Lower lobe of right lung (tissue), 2 donors: ENCODE measurements at places on chromosomes 6 and 20. TPM values are rescaled to one million over a fixed set of nuclear protein-coding genes. Genes with fewer than 3 reads are reported as not detected.
A peak's percentile ranks its signal among the peaks of the same experiment; 100 is the strongest.

DNA sequence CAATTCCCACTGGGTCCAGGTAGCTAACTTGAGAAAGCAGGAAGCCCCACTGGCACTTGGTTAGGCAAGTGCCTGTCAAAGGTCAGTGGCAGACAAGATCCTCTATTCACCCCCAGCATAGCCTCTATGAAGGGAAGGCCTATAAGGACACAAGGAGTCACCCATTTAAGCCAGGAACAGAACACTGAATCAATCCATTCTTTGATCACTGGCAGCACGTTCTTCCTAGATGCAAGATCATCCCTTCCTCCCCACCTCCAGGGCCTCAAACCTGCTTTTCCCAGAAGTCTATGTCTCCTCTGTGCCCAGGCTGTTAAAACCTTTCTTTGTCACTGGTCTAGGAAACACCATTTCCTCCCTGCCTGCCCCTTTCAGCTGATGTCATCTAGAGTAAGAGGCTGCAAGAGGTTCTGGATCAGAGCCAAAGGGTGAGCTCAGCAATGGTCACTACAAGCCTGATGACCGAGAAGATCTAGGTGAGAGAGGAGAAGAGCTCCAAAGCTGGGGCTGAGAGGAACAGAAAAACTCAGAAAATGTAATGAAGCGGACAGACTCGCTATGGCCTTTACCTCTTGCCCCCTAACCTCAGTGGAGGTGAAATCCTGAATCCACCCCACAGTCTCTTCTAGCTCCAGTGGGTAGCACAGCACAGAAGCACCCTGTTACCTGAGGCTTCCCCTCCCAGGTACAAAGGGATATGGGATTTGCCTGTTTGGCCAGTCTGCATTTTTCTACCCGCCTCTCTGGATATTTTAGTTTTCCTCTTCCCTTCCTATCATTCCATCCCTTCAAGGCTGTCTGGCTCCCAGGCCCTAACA lies 1.8 kb downstream of the GTPBP2 start:
- peaks cover 41% of the 10 kb centered on the region for H3K36me3 ChIP-seq
- peak overlapping the region; percentile 89 for H3K27ac ChIP-seq
- no peaks in the 10 kb centered on the region for H3K27me3 ChIP-seq

Gene ADGRG6
- total RNA-seq = 35.7 TPM

DNA sequence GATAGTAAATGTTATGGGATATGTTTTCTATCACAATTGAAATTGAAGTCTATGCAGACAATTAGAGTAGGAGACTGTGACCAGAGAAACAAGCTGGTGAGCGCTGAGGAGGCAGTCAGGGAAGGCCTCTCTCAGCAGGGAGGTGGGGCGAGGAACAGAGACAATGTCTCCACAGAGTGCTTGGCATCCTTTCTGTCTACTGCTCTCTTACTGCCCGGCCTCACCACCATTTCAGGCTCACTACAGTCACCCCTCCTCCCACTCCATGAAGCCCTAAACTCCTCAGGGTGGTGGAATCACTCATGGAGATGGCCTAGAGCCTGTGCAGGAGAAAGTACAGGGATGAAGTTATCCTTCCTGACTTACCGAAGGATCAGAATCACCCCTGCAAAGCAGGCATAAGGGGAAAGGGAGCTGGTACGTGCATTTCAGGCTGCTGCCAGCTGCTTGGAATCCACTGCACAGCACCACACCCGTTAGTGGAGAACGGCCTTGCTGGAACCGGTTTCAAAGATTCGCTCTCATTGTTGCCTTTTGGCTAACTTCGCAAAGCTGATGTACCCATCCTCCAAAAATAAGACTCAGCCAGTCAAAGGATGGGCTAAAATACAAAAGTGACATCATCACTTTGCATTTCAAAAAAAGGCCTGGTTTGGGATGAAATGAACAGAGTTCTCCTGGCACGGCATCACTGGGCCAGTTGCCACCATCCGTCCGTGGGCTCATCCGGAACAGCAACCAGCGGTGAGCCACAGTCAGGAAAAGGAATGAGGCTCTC lies 67.3 kb downstream of the SLC22A23 start:
- no peaks in the 10 kb centered on the region for H3K36me3 ChIP-seq
- DNase-seq = no peak
- H3K27ac ChIP-seq = peak overlapping the region; percentile 39
- H3K4me3 ChIP-seq = no peak overlapping the region
- H3K4me1 ChIP-seq = peaks cover 27% of the 10 kb centered on the region

DNA sequence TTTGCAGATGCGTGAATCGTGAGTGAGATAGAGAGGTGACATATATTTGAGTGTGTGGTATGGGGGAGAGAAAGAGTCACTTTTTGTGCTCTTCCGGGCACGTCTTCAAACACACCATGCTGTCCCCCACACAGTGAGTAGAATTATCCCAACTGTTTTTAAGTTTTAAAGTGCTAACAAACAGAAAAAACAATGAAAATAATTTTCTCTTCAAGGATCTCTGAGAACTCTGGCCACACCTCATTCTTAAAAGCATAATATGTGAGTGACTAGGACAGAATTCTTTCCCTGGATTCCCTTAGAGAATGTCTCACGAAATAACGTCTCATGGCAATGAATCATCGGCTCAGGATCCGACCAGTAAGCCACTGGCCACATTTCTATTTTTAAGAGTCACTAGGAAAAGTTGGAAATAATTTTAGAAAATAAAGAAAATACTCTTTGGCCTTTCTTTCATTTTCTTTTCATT lies 235.7 kb upstream of the ZNF217 start:
- no peaks in the 10 kb centered on the region for H3K36me3 ChIP-seq
- H3K27ac ChIP-seq = peak overlapping the region; percentile 84
- H3K27me3 ChIP-seq = no peaks in the 10 kb centered on the region
- DNase-seq = no peak

GRCh38 chr20:873875-874607 lies 40.5 kb downstream of the FAM110A start:
- no peaks in the 10 kb centered on the region for H3K4me1 ChIP-seq
- no peak overlapping the region for H3K4me3 ChIP-seq
- no peak overlapping the region for H3K27ac ChIP-seq
- H3K36me3 ChIP-seq = no peaks in the 10 kb centered on the region
- DNase-seq = no peak
- no peaks in the 10 kb centered on the region for H3K27me3 ChIP-seq

- H3K27ac ChIP-seq = no peak overlapping the region
- H3K36me3 ChIP-seq = no peaks in the 10 kb centered on the region
- H3K27me3 ChIP-seq = no peaks in the 10 kb centered on the region
- no peak for DNase-seq
- peaks cover 7% of the 10 kb centered on the region for H3K4me1 ChIP-seq
These were observed 277.9 kb upstream of the BMP2 start for GRCh38 chr20:6489361-6490171.

DNA sequence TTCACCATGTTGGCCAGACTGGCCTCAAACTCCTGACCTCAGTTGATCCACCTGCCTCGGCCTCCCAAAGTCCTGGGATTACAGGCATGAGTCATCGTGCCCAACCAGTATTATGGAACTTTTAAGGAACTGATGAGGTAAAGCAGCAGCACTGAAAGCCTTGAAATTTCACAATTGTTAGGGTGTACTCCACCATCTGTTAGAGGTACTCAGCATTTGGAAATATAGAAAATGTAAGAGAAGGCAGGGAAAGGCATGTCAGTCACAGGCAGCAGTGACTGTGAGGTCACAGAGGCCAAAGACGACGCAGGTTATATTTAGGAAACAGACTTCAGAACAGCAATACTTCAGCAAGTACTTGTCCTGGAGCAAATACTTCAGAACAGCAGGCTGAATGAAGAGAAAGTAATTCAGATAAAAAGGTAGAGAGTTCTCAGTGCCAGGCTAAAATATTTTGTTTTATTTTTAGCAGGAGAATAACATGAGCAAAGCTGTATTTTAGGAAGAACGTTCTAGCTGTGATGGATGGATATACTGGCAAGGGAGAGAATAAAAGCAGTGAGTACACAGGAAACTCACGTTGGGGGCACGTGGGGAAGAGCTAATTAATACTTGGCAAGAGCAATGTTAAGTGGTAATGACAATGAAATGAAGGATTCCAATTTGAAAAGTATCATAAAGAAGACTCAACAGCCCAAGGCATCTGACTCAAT lies 67.2 kb downstream of the DTNBP1 start:
- DNase-seq = peak; percentile 52
- peaks cover 35% of the 10 kb centered on the region for H3K4me1 ChIP-seq
- peak overlapping the region; percentile 2 for H3K27ac ChIP-seq
- no peaks in the 10 kb centered on the region for H3K36me3 ChIP-seq
- H3K27me3 ChIP-seq = no peaks in the 10 kb centered on the region

Gene SMLR1
- not detected for total RNA-seq

DNA sequence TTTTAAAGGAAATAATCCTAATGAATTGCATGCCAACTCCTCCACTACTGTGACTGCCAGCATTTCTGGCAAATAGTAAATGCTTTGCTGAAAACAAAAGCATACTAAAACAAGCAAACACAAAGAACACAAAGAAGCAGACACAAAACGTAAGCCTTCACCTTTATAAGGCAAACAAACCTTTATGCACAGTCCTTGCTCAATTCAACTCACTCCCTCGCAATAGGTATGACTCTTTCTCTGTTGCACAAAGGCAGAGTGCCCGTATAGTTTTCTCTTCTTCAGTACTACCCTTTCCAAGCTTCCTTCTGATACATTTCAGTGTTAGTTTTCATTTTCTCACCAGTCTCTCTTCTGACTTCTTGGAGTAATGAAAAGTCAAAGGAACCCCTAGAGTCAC lies 63.9 kb downstream of the PDE10A start:
- H3K27ac ChIP-seq = no peak overlapping the region
- H3K4me1 ChIP-seq = no peaks in the 10 kb centered on the region

GRCh38 chr6:57173056-57173885 lies 1.1 kb downstream of the BAG2 start:
- no peak for DNase-seq
- H3K27ac ChIP-seq = peak overlapping the region; percentile 76
- no peaks in the 10 kb centered on the region for H3K36me3 ChIP-seq
- peaks cover 17% of the 10 kb centered on the region for H3K4me1 ChIP-seq

DNA sequence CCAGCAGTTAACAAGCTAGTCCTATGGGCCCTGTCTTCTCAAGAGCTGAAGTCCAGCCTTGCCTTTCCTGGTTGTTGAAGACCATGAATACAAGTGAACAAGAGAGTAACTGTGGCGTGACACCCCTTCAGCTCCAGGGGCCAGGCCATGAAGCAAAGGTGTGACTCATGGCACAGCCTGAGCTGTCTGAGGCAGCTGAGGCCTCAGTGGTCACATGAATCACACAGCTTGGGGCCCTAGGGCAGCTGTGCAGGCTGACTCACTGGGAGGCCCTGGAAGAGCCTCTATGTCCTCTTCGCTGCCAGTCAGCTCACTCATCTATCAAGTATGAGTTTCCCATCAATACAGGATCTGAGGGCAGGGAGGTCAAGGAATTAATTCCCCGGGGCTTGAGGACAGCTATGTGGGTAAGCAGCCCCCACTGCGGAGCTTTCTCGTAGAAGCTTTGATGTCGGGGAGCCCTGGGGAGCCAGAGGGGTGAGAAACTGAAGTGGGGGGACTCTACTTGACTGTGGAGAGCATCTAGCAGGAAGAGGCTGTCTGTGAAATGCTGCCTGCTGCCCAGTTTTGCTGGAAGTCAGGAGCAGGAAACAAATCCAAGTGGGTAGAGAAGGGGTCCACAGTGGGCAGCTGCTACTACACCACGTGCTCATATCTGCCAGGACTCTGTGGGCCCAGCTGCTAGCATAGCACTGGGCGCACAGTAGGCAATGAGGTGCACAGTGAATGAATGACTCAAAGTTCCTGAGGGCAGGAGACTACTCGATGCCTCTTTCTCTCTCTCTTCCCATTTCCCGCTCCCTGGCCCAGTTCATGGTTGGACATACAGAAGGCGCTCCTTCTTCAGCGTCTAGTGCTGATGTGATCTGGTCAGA lies 13.7 kb upstream of the FAM83C start:
- peaks cover 6% of the 10 kb centered on the region for H3K4me1 ChIP-seq
- no peak for DNase-seq
- no peak overlapping the region for H3K4me3 ChIP-seq
- peaks cover 22% of the 10 kb centered on the region for H3K36me3 ChIP-seq

Gene RAET1L
- total RNA-seq = not detected

DNA sequence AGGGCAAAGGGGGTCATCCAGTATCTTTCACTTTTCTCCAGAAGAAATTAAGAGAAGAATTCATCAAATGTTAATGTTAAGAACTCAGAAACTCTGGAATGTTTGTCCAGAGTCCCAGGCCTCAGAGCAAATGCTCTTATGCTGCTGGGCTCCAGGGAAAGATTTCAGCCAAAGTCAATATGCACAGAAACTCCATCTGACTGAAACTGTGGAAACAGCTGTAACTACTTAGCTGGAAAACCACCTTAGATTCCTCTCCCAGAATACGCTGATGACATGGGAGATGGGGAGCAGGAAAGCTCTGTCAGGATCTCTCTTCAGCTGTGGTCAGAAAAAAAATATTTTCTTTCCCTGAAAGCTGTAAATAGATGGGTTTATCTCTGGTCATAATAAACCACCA lies 559.6 kb downstream of the RFPL4B start:
- H3K27me3 ChIP-seq = no peaks in the 10 kb centered on the region
- no peaks in the 10 kb centered on the region for H3K36me3 ChIP-seq
- DNase-seq = no peak
- H3K4me1 ChIP-seq = no peaks in the 10 kb centered on the region
- no peak overlapping the region for H3K4me3 ChIP-seq
- H3K27ac ChIP-seq = no peak overlapping the region

- no peak for DNase-seq
- H3K27ac ChIP-seq = no peak overlapping the region
- H3K4me3 ChIP-seq = no peak overlapping the region
- H3K36me3 ChIP-seq = no peaks in the 10 kb centered on the region
- no peaks in the 10 kb centered on the region for H3K4me1 ChIP-seq
These were observed 616.3 kb downstream of the UTRN start for GRCh38 chr6:144901412-144901811.

Gene CAP2
- 4.7 TPM for total RNA-seq

Gene LY6G5C
- 2.9 TPM for total RNA-seq

Gene FANCE
- total RNA-seq = 9.0 TPM

Gene GPX5
- not detected for total RNA-seq

DNA sequence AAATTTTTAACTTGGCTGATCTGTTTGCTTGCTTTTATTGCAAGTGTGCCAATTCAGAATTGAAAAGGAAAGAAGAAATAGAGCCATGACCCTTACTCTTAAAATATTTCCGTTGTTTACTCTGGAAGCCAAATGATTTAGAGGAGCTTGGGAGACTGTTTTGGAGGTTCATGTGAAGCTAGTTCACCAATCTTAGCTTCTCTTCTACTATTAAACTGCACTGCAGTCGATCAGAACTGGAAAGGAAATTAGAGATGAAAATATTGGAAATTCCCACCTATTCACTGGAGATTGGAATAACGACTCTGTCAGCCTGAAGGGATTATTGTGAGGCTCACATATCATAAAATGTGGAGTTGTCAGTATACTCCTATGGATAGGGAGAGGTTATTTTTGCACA lies 81.8 kb downstream of the MLIP start:
- no peak for DNase-seq
- no peak overlapping the region for H3K27ac ChIP-seq
- no peaks in the 10 kb centered on the region for H3K36me3 ChIP-seq
- H3K4me3 ChIP-seq = no peak overlapping the region
